CD8-positive, alpha-beta memory T cell (primary cell): ENCODE measurements at places on chromosomes 7 and 10.
A peak's percentile ranks its signal among the peaks of the same experiment; 100 is the strongest.

- no peak for DNase-seq
Measured at GRCh38 chr7:5702876-5703571, 78.4 kb downstream of the RNF216 start.

DNA sequence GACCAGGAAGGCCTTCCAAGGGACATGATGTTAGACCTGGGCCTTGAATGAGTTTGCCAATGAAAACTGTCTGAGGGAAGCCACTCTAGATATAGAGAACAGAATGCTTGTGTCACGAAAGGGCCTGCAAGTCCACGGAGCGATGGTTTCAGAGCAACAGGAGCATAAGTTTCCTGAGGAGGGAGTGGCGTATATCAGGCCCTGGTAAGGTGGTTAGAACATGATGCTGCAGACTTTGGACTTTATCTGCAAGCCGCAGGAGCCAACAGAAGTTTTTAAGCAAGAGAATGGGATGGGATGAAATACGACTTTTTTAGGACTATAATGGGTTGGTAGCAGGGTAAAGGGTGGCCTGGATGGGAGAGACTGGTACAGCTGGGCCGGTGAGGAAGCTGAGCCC lies 136.0 kb downstream of the FGFR2 start:
- no peak for DNase-seq

DNA sequence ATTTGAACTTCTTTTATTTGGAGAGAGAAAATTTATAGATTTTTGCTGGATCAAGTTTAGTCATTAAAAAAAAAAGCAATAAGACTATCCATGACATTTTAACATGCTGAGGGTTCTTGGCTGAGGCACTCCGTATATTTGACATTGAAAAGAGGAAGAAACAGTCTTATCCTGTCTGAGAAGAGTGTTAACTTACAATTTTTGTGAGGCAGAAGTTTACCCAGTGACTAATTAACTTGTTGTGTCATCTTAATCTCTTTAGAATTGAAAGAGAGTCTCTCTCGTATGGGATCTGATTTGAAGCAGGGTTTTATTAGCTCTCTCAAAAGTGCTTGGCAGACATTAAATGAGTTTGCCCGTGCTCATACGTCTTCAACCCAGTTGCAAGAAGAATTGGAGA lies 39.3 kb downstream of the SEC23IP start:
- DNase-seq, result no peak

DNA sequence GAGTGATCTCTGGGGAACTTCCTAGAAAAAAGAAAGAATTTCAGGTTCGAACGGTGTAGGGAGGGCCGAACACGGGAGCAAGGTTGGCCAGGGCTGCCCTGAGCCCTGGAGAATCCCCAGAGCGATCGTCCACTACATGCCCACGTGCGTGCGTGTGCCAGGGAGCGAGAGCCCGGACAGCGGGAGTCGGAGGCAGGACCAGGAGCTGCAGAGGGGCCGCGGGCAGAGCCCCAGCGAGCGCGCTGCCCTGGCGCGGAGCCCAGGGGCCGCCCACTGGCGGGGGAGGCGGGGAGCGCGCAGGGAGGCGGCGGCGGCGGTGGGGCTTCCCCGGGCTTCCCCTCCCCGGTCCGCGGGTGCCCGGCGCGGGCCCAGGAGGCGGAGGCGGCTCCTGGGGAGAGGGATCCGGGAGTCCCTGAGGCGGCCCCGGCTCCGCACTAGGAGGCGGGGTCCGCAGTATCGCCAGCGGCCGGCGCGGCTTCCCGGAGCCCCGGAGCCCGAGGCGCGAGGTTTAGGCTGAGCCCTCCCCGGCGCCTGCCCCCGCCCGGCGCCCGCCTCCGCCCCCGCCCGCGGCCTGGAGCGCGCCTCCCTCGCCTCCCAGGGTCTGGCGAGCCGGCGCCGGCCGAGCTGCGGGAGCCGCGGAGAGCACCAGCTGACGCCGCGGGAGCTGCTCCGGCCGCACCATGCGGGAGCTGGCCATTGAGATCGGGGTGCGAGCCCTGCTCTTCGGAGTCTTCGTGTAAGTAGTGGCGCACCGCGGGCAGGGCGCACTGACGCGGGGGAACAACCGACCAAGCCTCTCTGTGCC lies at the start of gene PLPP4:
TSS of gene PLPP4 (plus strand) at position 602 of the 805 bp plus-strand sequence. CDS start at position 681, 79 bp downstream.
- no peak for DNase-seq

DNA sequence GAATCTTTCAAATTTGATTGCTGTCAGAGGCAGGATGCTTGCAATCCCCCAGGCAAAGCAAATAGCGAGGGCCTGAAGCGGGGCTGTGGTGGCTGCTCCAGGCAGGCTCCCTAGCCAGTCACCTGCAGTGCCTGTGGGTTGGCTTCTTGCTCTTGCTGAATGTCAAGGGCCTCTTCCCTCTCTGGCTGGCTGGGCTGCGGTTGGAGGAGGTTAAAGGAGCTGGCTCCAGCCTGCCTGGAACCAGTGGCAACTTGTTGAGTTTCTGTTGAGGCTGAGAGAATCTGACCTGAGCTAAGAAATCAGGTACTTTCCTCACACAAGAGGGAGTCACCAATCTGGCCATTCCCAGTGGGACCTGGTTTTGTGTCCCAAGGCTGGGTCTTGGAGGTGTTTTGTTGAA lies 134.7 kb downstream of the TMEM178B start:
- no peak for DNase-seq

- DNase-seq, result no peak
Measured at GRCh38 chr10:110841767-110842267, 29.9 kb upstream of the PDCD4 start.

DNA sequence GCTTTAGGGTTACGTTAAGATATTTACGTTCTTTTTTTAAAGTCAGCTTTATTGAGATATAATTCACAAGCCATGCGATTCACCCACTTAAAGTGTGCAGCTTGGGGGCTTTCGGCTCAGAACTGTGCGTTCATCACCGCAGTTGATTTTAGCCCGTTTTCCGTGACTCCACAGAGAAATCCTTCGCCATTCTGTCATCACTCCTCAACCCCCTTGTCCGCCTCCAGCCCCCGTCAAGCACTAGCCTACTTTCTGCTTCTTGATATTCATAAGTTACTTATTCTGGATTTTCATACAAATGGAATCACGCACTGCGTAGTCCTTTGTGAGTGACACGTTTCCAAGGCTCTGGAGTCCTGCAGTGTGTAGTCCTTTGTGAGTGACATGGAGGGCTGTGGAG lies 20.4 kb downstream of the FAM20C start:
- DNase-seq, result no peak

GRCh38 chr10:1368842-1369171 lies 312.6 kb downstream of the WDR37 start:
- DNase-seq, result no peak

GRCh38 chr7:130390486-130390885 lies 10.2 kb downstream of the CPA1 start:
- no peak for DNase-seq

- no peak for DNase-seq
Measured at GRCh38 chr7:96408881-96409280, 87.0 kb upstream of the SLC25A13 start.

- no peak for DNase-seq
Measured at GRCh38 chr7:98395481-98395880, 5.4 kb downstream of the BAIAP2L1 start.

- DNase-seq, result no peak
Measured at GRCh38 chr10:43795639-43796038, 147.0 kb upstream of the ZNF32 start.

- peak; percentile 47 for DNase-seq
Measured at GRCh38 chr7:77537136-77537777, at the start of gene PTPN12. Gene PTPN12 (plus strand): TSS chr7:77537295. CDS start chr7:77537547, 252 bp downstream.

DNA sequence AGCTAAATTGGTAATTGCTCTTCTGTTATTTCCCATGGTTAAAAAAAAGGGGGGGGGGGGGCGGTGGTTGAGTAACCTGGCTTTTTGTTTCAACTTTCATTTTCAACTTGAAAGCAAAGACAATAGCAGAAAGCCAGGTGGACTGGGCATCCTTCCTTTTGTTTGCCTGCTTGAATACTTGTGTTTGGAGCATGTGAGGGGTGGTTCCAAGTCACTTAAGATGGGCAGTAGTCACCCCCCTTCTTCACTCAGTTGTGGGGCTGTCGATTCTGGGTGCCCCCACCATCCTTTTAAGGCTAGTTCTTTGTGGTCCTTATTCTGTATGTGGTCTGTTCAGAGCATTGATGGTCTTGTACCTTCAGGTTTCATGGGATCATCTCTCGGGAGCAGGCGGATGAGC lies 165.6 kb upstream of the PRR15 start:
- DNase-seq, result no peak

DNA sequence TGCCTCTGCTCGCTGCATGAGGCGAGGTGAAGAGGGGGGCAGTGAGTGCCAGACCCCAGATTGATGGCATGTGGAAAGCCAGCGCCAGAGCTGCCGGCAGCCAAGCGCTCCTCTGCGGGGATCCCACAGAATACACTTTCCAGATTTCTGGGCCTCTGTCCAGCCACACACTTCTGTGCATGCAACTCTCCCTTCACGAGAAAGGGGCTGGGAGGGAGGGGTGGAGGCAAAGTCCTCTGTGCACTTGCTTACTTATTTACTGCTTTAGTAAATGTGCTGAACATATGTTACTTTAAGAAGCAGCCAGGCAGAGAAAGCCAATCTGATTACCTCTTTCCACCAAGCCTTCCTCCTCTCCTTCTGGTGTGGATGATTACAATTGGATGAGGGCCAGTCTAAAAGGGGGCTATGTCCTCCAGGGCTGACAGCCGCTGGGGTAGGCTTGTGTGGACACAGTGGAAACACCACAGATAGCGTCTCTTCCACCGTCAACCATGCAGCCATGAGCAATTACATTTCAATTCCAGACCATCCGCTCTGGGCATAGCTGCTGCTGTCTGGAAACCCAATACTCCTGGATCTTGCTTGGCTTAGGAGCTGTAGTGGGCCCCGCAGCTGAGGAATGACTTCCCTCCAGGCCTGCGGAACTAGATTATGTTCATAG lies 322.8 kb upstream of the ANKRD30A start:
- DNase-seq, result no peak

DNA sequence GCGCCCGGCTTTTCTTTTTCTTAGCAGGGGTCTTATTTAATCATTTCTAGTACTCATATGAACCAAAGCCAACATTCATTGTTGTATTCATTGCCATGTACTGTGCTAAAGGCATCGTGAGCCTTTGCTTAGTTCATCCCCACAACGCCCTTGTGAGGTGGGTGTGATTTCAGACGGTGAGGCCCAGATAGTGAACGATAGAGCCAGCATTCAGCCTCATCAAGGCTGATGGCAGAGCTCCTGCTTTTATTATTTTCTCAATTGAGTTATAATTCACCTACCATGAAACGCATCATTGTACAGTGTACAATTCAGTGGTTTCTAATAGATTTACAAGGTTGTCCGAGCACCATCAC lies 50.1 kb downstream of the HK1 start:
- no peak for DNase-seq

GRCh38 chr7:82704121-82704520 lies 260.5 kb upstream of the CACNA2D1 start:
- DNase-seq, result no peak

DNA sequence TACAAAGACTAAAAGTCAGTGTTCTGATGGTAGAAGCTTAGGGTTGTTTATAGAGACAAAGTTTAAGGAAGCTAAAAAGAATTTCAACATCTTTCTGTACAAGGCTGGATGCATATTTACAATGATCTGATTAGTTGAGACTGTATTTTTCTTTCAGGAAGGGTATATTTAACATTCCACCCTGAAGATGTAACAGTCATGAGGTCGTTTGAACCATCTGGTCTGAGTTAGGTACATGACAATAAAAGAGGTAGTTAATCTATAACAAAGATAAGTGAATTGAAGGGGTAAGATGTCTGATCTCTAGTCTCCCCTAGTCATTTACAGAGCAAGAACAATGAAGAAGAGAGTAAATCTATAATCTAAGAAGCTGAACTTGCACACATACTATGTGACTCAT lies 821.2 kb downstream of the CNTNAP2 start:
- DNase-seq, result no peak

GRCh38 chr10:12121673-12122072 lies 7.8 kb upstream of the SEC61A2 start:
- no peak for DNase-seq

GRCh38 chr7:154903083-154903731 lies 99.7 kb downstream of the PAXIP1 start:
- DNase-seq, result no peak

DNA sequence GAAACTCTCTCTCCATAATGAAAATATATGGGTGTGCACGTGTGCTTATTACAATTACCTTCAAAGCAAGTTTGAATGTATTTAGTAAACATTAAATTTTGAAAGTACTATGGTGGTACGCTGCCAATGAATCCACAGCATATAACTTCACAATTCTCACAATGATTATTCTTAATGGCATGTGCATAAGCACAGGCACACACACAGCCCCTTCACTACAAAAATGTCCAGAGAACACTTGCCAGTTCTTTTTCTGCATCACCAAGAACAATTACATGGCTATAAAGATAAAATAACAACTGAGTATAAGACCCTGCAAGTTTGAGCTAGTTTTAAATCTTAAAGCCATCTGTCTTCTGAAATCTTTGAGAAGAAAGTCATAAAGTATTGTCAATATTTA lies 22.2 kb downstream of the SGCE start:
- no peak for DNase-seq

GRCh38 chr7:11480143-11480542 lies 351.9 kb downstream of the THSD7A start:
- DNase-seq, result no peak

DNA sequence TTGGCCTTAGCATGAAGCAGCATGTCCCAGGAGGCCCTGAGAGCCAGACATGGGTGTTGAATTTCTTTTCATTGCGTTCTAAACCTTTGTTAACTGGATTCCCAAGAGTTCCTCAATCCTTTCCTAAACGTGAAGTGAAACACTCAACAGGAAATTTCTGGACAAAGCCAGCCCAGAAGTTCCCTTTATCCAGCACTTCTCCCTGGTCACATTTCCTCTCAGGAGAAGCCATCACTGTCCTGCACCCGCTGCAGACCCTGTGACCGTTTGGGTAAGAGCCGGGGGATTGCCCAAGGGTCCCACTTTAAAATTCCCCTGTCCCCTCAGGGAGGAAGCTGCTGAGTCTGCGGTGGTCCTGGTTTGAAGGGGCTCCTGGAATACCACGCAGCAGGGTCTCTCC lies 88.0 kb upstream of the ZPBP start:
- DNase-seq, result no peak

DNA sequence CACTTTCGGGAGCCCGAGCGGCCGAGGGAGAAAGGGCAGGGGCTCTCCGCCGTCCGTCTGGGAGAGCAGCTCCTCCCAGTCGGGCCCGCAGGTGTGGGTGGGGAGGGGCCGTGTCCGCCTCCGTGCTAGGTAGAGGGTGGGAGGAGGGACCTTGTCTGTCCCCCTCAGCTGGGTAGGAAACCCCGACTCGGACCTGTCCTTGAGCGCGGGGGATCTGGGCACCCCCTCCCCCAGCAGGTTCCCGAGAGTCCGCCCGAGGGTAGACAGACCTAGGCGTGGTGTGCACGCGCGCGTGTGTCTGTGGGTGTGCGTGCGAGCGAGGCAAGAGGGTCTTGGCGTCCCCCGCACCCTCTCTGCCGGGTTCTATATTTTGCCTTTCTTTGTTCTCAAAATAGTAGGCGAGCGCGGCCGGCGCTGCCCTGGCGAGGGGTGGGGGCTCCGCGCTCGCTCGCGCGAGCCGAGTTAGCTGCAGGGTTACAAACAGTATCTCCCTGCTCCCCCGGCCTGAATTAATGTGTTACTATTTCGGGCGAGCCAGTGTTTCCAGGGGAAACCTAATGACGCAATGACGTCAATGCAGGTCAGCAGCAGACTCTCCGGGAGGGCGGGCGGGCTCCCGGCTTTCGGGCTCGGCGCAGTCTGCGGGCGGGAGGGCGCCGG lies 73.9 kb upstream of the LEP start:
- no peak for DNase-seq
